Activated CD4-positive, alpha-beta T cell treated with anti-CD3 and anti-CD28 coated beads for 36 hours (primary cell): ENCODE measurements at places on chromosomes 4 and X. TPM values are rescaled to one million over a fixed set of nuclear protein-coding genes. Genes with fewer than 3 reads are reported as not detected.

Gene PCYT1B
- total RNA-seq, result 0.44 TPM

DNA sequence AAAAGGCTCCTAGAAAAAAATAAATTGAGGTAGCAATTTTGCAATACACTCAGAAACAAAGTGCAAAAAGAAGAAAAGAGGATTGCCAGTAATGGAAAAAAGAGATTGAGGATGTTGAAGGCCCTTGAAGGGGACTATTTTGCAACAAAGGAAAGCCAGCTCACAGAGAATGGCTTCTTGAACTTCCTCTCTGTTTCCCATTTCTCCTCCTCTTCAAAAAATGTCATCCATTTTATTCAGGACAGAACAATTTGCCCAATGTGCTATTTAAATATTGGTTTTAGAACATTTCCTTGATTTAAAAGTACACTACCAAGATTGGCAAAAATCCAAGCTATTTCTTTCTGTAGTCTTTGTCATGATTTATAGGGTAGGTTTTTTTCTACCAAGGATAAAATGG is 60.2 kb downstream of the GASK1B start:
- H3K4me3 ChIP-seq, result no peak overlapping the region
- H3K4me1 ChIP-seq, result no peaks in the 10 kb centered on the region
- DNase-seq, result no peak
- no peaks in the 10 kb centered on the region for H3K36me3 ChIP-seq
- H3K27me3 ChIP-seq, result peaks cover 4% of the 10 kb centered on the region
- no peak overlapping the region for H3K27ac ChIP-seq

Gene KLF3
- total RNA-seq, result 6.2 TPM

Gene ELK1
- 96.8 TPM for total RNA-seq

- no peaks in the 10 kb centered on the region for H3K4me1 ChIP-seq
- no peak overlapping the region for H3K27ac ChIP-seq
- no peak for DNase-seq
- peaks cover 2% of the 10 kb centered on the region for H3K27me3 ChIP-seq
- no peak overlapping the region for H3K4me3 ChIP-seq
Observed at GRCh38 chr4:173685165-173685830, 155.3 kb upstream of the HAND2 start.

Gene CENPVL2
- not detected for total RNA-seq

Gene PDLIM3
- not detected for total RNA-seq

DNA sequence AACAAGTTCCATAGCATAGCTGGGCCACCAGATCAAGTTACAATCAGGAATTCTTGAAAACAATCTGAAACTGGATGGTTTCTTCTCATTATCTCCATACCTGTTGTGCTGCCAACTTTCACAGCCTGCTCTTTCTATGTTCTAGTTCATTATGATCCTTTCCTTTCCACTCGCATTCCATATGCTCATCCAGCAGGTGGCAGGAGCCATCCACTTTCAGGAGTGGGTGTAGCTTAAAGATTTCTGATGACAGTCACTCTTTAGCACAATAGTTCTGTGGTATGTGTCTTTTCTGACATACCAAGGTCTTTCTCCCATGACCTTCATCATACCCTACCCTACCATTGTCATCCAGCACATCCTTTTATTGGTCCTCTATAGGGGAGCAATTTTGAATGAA is 46.4 kb downstream of the PAGE2 start:
- no peaks in the 10 kb centered on the region for H3K27me3 ChIP-seq
- H3K27ac ChIP-seq, result no peak overlapping the region
- H3K4me3 ChIP-seq, result no peak overlapping the region
- peak; percentile 54 for DNase-seq
- no peaks in the 10 kb centered on the region for H3K36me3 ChIP-seq

DNA sequence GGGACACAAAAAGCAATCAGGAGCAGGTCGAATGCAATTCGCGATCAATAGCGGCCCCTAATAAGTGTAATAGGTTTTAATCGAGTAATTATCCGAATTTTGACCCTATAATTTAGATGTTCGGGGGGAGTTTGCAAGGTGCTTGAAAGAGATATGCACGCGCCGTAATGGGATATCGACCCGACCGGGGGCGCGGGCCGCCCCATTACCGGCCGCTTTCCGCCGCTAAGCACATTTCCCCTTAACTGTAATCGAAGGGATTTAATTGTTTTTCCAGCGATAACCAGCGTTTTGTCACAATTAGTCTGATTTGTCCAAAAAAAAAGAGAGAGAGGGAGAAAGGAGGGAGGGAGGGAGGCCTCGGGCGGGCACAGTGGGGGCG is 997 bp downstream of the NKX1-1 start:
- no peak for DNase-seq
- no peak overlapping the region for H3K27ac ChIP-seq
- H3K4me3 ChIP-seq, result no peak overlapping the region
- H3K36me3 ChIP-seq, result no peaks in the 10 kb centered on the region
- peaks cover 3% of the 10 kb centered on the region for H3K4me1 ChIP-seq

DNA sequence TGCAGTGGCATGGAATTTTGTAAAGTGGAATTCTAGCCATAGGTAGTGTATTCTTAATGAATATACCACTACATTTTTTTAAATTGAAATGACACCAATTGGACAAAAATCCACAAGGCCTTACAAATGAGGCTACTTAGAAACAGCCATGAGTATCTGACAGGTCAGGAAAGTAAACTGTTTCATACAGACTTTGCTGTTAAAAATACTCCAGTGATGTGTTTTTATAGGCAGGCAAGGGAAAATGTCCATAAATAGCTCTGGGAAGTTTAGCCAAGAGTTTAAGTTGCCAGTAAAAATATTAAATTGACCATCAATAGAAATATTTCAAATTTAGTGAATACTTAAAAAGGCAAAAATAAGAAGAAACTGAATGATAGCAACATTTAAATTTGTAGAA is 41.8 kb upstream of the PDLIM5 start:
- H3K36me3 ChIP-seq, result no peaks in the 10 kb centered on the region
- H3K4me1 ChIP-seq, result no peaks in the 10 kb centered on the region
- no peak overlapping the region for H3K4me3 ChIP-seq

Gene SCRG1
- total RNA-seq, result not detected

Gene PABPC5
- total RNA-seq, result not detected

DNA sequence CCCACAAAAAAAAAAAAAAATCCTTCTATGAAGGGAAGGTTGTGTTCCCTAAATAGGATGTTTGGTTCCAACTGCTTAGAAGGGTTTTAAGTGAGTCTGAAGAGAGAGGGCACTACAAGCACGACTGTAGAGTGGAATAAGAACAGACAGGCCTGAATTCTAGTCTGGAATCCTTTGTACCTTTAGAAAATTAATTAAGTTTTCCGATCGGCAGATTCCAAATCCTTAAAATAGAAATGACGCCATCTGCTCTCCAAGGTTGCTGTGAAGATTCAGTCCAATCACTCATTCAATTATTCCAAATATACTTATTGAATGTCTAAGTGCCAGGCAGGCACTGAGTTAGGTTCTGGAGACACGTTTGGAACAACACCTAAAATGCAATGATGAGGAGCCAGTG is 3.8 kb downstream of the HS3ST1 start:
- no peaks in the 10 kb centered on the region for H3K36me3 ChIP-seq
- H3K4me1 ChIP-seq, result peaks cover 15% of the 10 kb centered on the region
- H3K27me3 ChIP-seq, result peaks cover 24% of the 10 kb centered on the region
- H3K27ac ChIP-seq, result no peak overlapping the region

Gene C4orf33
- total RNA-seq, result 16.9 TPM

Gene C4orf17
- total RNA-seq, result not detected

- peaks cover 34% of the 10 kb centered on the region for H3K27me3 ChIP-seq
- no peaks in the 10 kb centered on the region for H3K36me3 ChIP-seq
- H3K27ac ChIP-seq, result no peak overlapping the region
- H3K4me3 ChIP-seq, result peak overlapping the region; percentile 55
Observed at GRCh38 chr4:1008840-1009541, 2.4 kb upstream of the FGFRL1 start.

GRCh38 chr4:87819281-87819919 is 13.4 kb upstream of the MEPE start:
- H3K27ac ChIP-seq, result no peak overlapping the region
- H3K4me1 ChIP-seq, result no peaks in the 10 kb centered on the region
- no peaks in the 10 kb centered on the region for H3K36me3 ChIP-seq
- no peak overlapping the region for H3K4me3 ChIP-seq
- no peak for DNase-seq

DNA sequence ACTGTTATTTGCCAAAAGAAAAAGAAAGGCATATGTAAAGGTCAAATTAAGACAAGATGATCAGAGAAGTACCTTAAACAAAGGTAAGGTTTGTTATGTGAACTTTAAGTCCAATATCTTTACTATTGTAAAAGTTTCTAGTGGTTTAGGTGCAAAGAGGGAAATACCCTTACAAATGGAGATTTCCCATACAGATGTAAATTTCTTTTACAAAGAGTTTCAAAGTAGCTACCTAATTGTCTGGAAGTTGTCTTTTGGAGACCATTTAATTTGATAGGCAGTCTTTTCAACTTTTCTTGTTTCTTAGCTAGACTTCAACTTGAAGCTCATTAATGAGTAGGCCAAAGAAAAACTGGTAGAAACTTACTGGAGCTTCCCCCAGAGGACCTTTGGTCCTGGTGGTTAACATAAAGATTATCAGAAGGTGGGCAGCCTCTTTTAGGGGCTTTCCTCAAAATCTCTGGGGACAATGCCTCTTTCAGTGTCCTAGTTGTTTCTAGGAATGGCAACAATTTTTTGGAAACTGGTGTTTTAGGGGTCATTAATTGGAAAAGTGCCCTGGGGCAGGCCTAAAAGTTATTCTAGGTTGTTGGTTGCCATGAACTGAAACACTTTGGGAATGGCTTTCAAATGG is 297.3 kb downstream of the GUCY2F start:
- no peak for DNase-seq
- no peak overlapping the region for H3K27ac ChIP-seq
- H3K36me3 ChIP-seq, result no peaks in the 10 kb centered on the region
- no peaks in the 10 kb centered on the region for H3K27me3 ChIP-seq

Gene OTC
- total RNA-seq, result not detected

Gene AR
- not detected for total RNA-seq

DNA sequence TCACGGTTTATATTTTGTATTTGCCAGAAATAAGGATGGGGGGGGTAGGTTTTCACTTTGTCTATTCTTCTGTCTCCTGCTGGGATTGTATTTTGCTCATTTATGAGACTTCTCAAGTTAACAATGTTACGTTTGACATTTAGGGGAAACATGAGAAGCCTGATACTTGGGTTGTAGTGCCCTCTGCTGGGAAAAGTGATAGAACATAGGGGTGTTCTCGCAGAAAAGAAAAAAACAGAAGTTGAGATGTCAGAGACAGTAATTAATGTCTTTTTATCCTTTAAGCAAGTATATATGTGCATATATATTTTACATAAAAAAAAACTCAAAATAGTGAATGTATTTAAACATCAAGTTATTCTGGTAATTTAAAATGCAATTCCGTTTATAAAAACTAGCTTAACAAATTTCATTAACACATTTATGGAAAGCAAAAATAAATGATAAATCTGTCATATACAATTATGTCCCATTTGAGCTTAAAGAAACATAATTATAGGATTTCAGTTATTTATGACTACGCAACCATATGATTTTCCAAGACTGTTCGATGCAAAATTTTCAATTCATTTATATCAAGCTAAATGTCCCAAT is 46.0 kb upstream of the TMPRSS11F start:
- peaks cover 14% of the 10 kb centered on the region for H3K27me3 ChIP-seq
- H3K4me3 ChIP-seq, result no peak overlapping the region

DNA sequence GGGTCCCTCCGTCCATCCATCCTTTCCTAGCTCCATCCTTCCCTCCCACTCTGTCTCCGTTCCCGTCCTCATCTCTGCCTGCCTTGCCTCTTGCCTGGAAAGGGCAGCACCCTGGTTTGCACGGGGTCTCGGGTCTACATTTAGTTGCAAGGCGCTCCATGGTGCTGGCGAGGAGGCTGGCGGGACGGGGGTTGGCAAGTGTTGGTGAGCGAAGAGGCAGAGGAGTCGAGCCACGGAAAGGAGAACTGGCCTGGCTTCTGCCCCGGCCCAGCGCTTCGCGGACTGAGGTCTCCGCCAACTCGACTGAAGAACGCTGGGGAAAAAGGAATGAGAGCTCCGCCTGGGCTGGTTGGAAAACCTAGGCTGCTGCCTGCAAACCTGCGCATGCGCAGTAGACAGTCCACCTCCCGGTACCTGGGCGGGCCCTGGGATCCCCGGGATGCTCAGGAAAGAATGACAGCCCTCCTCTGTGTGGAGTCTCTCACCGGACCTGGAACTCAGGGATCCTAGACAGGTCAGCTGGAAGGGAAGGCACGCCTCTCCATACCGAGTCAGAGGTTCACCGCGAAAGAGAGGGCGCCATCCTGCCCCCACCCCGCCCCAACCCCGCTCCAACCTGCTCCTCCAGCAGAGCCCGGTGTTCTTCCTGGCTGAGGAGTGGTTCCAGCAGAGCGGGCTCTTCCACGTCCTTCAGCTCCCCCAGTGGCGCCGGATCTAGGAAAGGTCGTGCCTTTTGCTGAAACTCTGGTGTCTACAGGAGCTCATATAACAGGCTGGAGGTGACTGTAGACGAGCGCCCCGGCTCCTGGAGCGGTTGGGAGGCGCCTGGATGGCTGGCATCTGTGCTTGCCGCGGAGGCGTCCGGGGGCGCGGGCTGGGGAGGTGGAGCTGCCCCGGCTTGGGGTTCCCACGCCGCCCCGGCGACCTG is 6.0 kb downstream of the FRG2 start:
- H3K4me3 ChIP-seq, result peak overlapping the region; percentile 57
- H3K27me3 ChIP-seq, result peaks cover 48% of the 10 kb centered on the region
- peak; percentile 55 for DNase-seq

DNA sequence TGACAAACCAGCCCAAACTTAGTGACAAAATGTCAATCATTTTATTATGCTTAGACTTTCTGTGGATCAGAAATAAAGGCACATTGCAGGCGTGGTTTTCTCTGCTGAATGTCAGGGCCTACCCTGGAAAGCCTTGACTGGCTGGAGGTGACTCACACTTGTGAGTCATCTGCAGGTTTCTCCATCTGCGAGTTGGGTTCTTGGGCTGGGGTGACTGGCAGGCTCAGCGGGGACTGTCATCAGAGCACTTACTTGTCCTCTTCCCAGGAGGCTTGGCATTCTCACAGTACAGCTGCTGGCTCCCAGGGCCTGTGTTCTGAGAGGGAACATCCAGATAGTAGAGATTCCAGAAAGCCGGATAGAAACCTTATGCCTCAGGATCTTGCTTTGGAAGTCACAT is 153.8 kb upstream of the AGA start:
- H3K36me3 ChIP-seq, result no peaks in the 10 kb centered on the region
- peaks cover 3% of the 10 kb centered on the region for H3K4me1 ChIP-seq
- no peaks in the 10 kb centered on the region for H3K27me3 ChIP-seq
- no peak overlapping the region for H3K4me3 ChIP-seq
- DNase-seq, result peak; percentile 71

- H3K27me3 ChIP-seq, result no peaks in the 10 kb centered on the region
- H3K4me1 ChIP-seq, result no peaks in the 10 kb centered on the region
- H3K36me3 ChIP-seq, result no peaks in the 10 kb centered on the region
- H3K27ac ChIP-seq, result no peak overlapping the region
- H3K4me3 ChIP-seq, result no peak overlapping the region
- no peak for DNase-seq
Observed at GRCh38 chr4:177728361-177729152, 286.3 kb upstream of the AGA start.
